Aorta (tissue), 5 donors: ENCODE measurements at places on chromosomes 3 and 15. TPM values are rescaled to one million over a fixed set of nuclear protein-coding genes. Genes with fewer than 3 reads are reported as not detected.

C3orf20 gene
- total RNA-seq, result 0.16 TPM

DNA sequence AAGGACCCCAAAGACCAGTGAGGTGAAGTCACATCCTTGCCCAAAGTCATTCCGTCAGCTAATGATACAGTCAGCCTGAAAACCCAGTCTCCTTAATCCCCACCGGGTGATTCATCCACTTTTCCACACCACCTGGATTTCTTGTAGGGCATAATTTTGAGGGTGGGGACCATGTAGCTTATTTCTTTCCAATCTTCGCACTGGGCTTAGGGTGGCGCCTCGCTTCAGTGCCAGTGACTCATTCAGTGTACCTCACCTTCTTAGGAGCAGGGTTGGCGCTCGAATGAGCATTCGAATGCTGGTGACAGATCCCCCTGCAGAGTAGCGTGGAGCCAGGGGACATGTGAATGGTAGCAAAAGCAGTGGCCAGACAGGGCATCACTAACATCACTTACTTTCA is 24.0 kb downstream of the BMF start:
- no peaks in the 10 kb centered on the region for H3K4me1 ChIP-seq
- DNase-seq, result no peak
- no peaks in the 10 kb centered on the region for H3K27me3 ChIP-seq
- no peak overlapping the region for H3K27ac ChIP-seq
- H3K36me3 ChIP-seq, result no peaks in the 10 kb centered on the region

GRCh38 chr3:137990427-137990826 is 19.5 kb upstream of the CLDN18 start:
- DNase-seq, result no peak
- H3K36me3 ChIP-seq, result no peaks in the 10 kb centered on the region

DNA sequence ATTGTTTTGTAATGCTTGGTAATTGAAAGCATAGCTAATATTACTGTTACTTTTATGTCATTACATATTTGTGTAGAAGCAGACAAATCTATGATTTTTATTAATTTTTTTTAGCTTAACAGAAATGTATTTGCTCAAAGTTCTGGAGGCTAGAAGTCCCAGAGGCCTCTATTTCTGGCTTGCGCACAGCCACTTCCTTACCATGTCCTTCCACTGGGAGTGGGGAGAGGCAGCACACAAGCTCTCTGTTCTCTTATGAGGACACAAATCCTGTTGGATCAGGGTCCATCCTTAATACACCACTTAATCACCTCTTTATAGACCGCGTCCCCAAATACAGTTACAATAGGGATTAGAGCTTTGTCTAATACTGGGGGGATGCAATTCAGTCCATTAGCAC is 1061.4 kb downstream of the OTOL1 start:
- DNase-seq, result no peak
- H3K4me3 ChIP-seq, result no peak overlapping the region
- H3K4me1 ChIP-seq, result no peaks in the 10 kb centered on the region

- no peaks in the 10 kb centered on the region for H3K36me3 ChIP-seq
- H3K4me1 ChIP-seq, result no peaks in the 10 kb centered on the region
Measured at GRCh38 chr3:161866176-161866575, 369.6 kb downstream of the OTOL1 start.
